Fibroblast of skin of scalp (primary cell): ENCODE measurements at places on chromosomes 4 and X.

GRCh38 chr4:74529284-74530041, 84.5 kb downstream of the AREG start:
- DNase-seq = no peak

- DNase-seq = peak; percentile 40
Observed at GRCh38 chrX:118346258-118347094, 570 bp downstream of the WDR44 start.

GRCh38 chr4:181855307-181855706, 387.9 kb upstream of the TENM3 start:
- no peak for DNase-seq

GRCh38 chrX:134632355-134632754, 25.9 kb downstream of the PLAC1 start:
- DNase-seq = no peak

GRCh38 chr4:47690611-47691010, 147.3 kb downstream of the CORIN start:
- DNase-seq = peak; percentile 30

DNA sequence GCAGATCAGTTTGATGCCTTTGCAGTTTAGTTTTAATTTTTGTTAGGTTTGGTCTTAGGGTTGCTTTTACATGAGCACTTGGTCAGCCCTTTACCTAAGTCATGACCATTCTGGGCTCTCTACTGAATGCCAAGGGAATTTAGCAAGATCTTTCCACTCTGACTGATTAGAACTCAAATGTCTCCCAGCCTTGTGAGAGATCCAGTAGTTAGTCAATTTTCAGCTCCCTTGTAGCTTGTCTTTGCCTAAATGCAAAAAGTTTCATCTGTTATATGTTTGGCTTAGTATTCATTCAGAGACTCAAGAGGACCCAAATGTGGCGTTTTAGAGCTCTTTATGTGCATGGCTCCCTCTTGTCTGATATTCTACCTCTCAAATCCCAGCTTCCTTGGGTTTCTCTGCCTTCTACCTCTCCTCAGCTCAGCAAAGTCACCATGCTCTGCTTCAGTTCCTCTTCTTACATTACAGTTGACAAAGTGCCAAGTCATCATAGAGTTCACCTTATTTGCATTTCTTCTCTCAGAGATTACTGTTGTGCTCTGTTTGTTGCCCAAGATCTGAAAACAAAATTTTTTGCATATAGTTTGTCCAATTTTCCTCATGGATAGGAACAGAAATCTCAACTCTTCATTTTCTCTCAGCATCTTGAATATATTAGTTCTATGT, 17.5 kb upstream of the JAKMIP1 start:
- no peak for DNase-seq

DNA sequence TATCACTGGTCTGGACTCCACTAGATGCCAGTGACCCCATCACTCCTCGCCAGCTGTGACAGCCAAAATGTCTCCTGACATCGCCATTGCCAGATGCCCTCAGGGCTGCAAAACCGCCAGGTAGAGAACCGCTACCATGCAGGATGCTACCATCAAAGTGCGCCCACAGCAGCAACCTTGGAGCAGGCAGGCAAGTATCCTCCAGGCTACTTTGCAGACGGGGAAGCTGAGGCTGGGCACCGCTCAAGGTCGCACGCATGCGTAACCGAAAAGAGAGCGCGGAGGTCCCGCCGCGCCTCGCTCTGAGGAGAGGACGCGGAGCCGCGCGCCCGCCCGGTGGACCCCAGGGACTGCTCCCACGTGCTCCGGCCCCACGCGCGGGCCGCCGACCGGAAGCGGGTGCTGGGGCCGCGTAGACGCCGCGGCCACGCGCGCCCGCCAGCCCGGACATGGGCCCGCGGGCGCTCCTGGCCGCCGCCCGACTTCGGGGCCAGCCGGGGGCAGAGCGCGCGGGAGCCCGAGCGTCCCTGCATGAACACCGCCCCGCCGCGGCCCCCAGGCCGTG, at the start of gene STS:
STS (plus strand) TSS at position 300 of the 565 bp plus-strand sequence. CDS start 105,488 bp downstream, outside the sequence.
- DNase-seq = peak; percentile 31
